Cardiac atrium fibroblast (primary cell): ENCODE measurements at places on chromosomes 4 and X. TPM values are rescaled to one million over a fixed set of nuclear protein-coding genes. Genes with fewer than 3 reads are reported as not detected.

PPP1R3F gene
- total RNA-seq = under 0.01 and 4.2 TPM in 2 replicates

RAB9B gene
- 0.36 and 2.4 TPM in 2 replicates for total RNA-seq

DUX4 gene
- not detected in 2 replicates for total RNA-seq

GYPE gene
- total RNA-seq = 0.49 and 0.54 TPM in 2 replicates

GLRA2 gene
- not detected in 2 replicates for total RNA-seq

PROM1 gene
- total RNA-seq = not detected in 2 replicates

NRK gene
- 4.7 and 9.6 TPM in 2 replicates for total RNA-seq

GRIA3 gene
- 0.18 TPM in 1 of 2 replicates, not detected in the other for total RNA-seq

RHOXF2B gene
- total RNA-seq = not detected in 2 replicates

IL13RA2 gene
- 5.2 and 13.1 TPM in 2 replicates for total RNA-seq

AADAT gene
- 2.0 and 5.3 TPM in 2 replicates for total RNA-seq

GPRASP3 gene
- 0.54 and 1.1 TPM in 2 replicates for total RNA-seq

NIPAL1 gene
- total RNA-seq = 0.54 and 1.6 TPM in 2 replicates

GPR143 gene
- not detected in 2 replicates for total RNA-seq

IL9R gene
- total RNA-seq = not detected in 2 replicates

OTOP1 gene
- not detected in 2 replicates for total RNA-seq

GSX2 gene
- total RNA-seq = not detected in 2 replicates

EPHA5 gene
- 1.1 and 2.3 TPM in 2 replicates for total RNA-seq

DDIT4L gene
- 0.18 and 1.6 TPM in 2 replicates for total RNA-seq

FHDC1 gene
- under 0.01 and 0.18 TPM in 2 replicates for total RNA-seq

SPARCL1 gene
- 61.2 and 133 TPM in 2 replicates for total RNA-seq

CLTRN gene
- not detected in 2 replicates for total RNA-seq

DAPP1 gene
- not detected in 2 replicates for total RNA-seq

TCEAL2 gene
- not detected in 2 replicates for total RNA-seq

DOK7 gene
- total RNA-seq = not detected in 2 replicates

AKAP14 gene
- not detected in 2 replicates for total RNA-seq

MAGED4B gene
- total RNA-seq = 3.8 and 68.5 TPM in 2 replicates

PABPC1L2A gene
- not detected in 2 replicates for total RNA-seq

ATG4A gene
- 9.9 and 14.1 TPM in 2 replicates for total RNA-seq

HERC5 gene
- 0.16 TPM in 1 of 2 replicates, not detected in the other for total RNA-seq

ZMYM3 gene
- 12.8 and 16.8 TPM in 2 replicates for total RNA-seq

ASB5 gene
- total RNA-seq = not detected in 2 replicates

ATP8A1 gene
- total RNA-seq = 1.5 and 2.3 TPM in 2 replicates

SPANXA1 gene
- not detected in 2 replicates for total RNA-seq

DRD5 gene
- total RNA-seq = not detected in 2 replicates

EPGN gene
- total RNA-seq = 0.97 TPM in 1 of 2 replicates, not detected in the other

P2RY10 gene
- total RNA-seq = not detected in 2 replicates

RADX gene
- 0.16 TPM in 1 of 2 replicates, not detected in the other for total RNA-seq

AVPR2 gene
- not detected in 2 replicates for total RNA-seq

C4orf51 gene
- total RNA-seq = not detected in 2 replicates

TACC3 gene
- total RNA-seq = 11.0 and 12.5 TPM in 2 replicates

MBTPS2 gene
- 6.3 and 16.4 TPM in 2 replicates for total RNA-seq

MAGEA12 gene
- not detected in 2 replicates for total RNA-seq
